ENCODE measurements at places on chromosomes 11 and 22.

- no peak for DNase-seq
These were observed 1029.9 kb downstream of the BRD1 start for GRCh38 chr22:48797731-48798130.

DNA sequence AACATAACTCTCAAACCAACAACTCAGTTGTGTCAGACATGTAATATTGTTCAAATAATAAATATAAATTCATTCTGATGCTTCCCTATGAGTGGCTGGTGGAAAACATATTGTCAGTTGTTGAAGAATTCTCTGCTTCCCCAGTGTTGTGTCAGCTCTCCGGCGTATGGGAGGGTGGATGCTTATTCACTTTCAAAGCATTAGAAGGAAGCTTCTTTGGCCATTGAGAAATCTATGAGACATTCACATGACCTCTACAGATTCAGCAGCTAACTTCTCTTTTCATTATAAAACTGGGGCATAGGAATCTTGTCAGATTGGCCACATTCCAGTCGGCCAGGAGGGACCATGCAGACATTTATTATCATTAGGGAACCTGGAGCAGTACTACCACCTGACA is 2.9 kb downstream of the OR51V1 start:
- no peak for DNase-seq

GRCh38 chr22:48703265-48703941 is 1124.3 kb downstream of the BRD1 start:
- DNase-seq, result no peak

DNA sequence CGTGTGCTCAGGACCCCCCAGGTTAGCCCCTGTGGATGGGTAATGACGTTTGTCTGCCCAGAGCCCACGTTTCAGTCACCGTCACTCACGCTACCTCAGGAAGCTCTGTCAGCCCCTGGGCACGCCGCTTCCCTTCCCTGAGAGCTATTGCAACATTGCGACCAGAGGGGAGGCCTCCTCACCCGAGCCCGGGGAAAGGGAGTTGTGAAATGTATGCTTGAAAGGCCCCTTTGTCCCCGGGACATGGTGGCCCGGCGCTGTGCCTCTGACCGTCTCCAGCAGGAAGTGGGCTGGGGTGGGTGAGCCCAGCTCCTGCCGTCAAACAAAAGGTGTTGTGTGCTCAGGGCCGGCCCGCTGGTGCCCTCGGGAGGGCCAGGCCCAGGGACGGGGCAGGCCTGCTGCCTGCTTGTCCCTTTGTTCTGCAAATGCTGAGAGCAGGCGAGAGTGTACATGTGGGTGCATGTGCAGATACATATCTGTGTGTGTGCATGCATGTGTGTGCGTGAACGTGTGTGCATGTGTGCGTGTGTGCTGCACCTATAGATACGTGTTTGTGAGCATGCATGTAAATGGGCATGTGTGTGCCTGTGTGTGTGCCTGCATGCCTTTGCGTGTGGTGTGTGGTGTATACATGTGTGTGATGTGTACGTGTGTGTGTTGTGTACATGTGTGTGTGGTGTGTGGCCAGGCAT is 1125.0 kb downstream of the BRD1 start:
- no peak for DNase-seq

- DNase-seq, result peak; percentile 65
These were observed 423.0 kb downstream of the DYNC2H1 start for GRCh38 chr11:103532133-103532788.

GRCh38 chr11:134727204-134727603 is 315.2 kb upstream of the B3GAT1 start:
- DNase-seq, result no peak

DNA sequence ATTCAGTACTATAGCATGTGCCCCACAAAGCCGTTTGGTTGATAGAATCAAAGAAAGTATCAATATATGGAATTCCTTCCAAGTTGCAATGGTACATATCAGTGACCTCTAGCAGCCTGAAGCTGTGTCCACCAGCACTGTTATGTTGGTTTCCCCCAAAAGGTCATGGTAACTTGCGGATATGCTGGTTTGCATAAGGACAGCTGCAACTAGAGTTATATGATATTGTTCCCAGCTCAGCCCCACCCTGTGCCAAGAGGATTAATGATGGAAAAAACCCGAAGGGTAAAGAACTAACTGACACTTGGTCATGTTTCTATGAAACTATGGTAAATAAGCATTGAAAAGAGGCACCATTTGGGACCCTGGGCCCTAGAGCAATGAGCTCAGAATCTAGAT is 93.5 kb downstream of the PDHX start:
- no peak for DNase-seq

- DNase-seq, result no peak
These were observed 37.8 kb downstream of the ZNF143 start for GRCh38 chr11:9498457-9499078.

Data from RWPE1 (cell line).